Left lung (tissue), 14 donors: ENCODE measurements at places on chromosomes 1 and 21. TPM values are rescaled to one million over a fixed set of nuclear protein-coding genes. Genes with fewer than 3 reads are reported as not detected.
A peak's percentile ranks its signal among the peaks of the same experiment; 100 is the strongest.

- no peak for DNase-seq
Measured at GRCh38 chr1:108141621-108142020, 58.5 kb downstream of the SLC25A24 start.

GRCh38 chr1:152110860-152111514 lies 4.3 kb downstream of the TCHH start:
- peak; percentile 42 for DNase-seq

- peak; percentile 77 for DNase-seq
Measured at GRCh38 chr1:47569681-47570470, 132.0 kb downstream of the FOXD2 start.

- DNase-seq, result no peak
Measured at GRCh38 chr1:21089299-21089698, 87.4 kb downstream of the EIF4G3 start.

RUNX3 gene
- 1.3 TPM for polyA plus RNA-seq

DNALI1 gene
- 60.5 TPM for polyA plus RNA-seq

DNA sequence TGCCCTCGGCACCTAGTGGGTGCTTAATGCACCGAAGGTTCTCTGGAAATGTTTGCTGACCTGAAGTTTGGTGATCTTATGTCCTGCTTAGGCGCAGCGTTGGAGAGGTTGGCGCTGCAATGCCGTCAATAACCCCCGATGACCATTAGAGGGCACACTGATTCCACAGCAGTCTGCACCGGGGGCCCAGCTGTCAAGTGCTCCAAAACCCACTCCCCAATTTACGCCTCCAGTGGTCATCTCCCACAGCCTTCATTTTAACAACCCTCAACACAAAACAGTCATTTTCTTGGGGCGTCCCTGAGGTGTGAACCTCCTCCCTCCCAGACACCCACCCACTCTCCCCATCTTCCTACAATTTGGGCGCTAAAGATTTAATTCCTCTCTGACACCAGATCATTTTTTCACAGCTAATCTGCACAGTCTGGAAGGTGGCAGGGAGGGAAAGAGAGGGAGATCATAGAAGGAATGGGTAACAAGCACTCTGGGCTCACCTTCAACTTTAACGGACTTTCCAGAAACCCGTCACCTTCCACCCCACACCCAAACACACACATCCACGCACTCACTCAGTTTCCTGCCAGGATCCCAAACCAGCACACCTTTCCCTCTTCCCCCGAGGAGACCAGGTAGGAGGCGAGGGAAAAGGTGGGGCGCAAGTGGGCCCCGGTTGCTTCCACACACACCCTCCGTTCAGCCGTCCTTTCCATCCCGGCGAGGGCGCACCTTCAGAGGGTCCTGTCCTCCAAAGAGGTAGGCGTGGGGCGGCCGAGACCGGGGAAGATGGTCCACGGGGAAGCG lies 570 bp upstream of the NPR1 start:
- no peak for DNase-seq

- no peak for DNase-seq
Measured at GRCh38 chr1:108130794-108131193, 69.3 kb downstream of the SLC25A24 start.

DNA sequence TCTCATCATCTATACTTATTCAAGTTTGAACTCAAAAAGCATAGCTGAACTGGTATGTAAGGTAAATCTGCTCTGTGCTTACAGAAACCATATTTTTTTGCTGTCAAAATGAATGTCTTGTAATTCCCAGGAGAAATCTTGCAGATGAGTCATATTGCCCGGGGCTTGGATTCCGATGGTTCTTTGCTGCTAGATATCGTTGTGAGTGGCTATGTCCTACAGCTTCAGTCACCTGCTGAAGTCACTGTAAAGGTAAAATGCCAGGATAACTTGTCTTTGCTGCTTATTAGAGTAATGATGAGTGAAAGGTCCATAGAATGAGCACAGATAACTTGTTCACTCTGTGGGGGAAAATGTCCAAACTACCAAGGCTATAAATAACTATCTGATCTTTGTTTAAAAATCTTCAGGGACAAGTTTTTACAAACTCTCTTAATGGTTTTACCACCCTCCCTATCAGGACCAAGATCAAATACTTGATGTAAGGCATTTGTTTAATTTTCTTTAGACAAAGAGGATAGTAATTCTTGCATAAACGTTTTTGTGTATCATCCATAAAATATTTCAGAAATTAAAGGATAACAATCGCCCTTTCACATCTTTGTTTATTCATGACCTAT lies 222.3 kb downstream of the TPR start:
- no peak for DNase-seq

DNA sequence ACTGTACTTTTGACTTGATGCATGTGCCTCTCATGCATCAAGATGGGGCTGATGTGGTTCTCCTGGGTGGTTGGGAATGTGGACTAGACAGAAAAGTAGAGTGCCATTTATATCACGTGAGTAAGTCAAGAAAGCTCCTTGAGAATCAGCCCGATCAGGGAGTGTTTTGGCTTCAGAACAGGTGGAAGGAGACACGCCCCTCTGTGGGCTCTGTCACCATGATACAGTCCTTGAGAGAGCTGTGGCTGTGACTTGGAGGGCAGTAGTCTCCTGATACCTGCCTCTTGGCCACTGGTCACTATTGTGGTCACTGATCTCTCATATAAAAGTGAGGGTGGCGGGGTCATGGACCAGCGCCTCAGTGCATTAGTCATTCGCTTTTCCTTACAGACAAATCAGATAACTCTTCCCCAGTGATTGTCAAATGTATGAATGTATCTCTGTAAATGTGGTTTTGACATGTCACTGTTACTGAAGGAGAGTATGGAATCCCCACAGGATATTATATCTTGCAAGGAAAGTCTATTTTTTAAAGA lies 8.9 kb upstream of the C4BPB start:
- DNase-seq, result no peak

WNT4 gene
- polyA plus RNA-seq, result 2.9 TPM

DNA sequence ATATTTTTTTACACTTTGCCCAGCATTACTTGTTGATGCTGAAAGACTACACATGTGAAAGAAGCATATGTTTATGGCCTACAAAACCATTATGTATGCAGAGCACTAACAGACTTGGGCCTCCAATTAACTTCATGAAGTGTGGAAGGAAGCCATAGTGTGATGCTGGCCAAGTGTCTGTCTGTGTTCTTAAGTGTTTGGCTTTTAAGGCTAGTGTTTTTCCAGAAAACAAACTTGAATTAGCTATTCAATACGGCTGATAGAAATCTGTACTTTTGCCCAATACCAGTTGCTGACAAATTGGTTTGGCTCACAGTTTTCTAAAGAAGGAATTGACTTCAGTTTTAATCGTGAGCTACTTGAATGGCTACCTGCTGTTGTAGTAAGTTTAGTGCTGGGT lies 136.1 kb downstream of the ADGRL2 start:
- DNase-seq, result no peak

DNA sequence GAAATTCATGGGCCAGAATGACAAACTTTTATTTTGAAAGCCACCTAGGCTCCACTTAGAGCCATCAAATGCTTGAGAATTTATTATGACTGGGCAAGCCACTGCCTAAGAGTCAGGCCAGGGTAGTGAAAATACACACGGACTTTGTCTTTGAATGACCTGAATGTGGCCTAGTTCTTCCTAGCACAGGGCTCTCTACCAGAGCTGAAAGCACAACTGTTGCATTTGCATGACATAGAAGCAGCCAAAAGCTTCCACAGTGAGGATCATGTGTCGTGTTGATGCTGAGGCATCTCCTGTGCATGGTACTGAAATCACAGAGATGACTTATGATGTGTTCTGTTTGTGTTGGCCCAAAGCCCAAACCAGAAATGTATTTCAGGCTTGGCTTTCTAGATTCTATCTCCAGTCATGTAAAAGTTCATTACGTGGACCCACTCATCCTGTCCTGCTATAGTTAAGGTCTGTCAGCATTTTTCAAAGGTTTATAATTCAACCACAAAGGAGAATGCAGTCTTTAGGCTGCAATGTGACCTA lies 164.0 kb upstream of the UBE2U start:
- peak; percentile 89 for DNase-seq

DNA sequence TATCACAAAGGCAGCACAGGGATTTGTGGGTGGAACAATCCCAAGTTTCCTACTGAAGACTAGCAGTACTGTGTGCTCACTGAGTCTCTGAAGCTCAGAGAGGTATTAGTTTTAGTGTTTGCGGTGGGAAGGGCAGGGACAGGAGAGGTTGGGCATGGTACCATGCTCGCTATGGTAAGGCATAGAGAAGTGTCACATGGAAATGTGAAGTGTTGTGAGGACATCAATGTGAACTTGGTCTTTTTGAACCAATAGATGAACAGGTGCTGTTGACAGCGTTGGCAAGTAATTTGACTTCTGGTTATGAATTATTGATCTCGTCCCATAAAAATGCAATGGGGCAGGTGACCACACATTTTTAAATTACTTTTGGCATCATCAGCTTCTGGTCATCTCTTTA lies 55.8 kb upstream of the ADAMTS1 start:
- DNase-seq, result no peak

OR2L2 gene
- 0.09 TPM for polyA plus RNA-seq

KRTAP21-2 gene
- not detected for polyA plus RNA-seq

DNA sequence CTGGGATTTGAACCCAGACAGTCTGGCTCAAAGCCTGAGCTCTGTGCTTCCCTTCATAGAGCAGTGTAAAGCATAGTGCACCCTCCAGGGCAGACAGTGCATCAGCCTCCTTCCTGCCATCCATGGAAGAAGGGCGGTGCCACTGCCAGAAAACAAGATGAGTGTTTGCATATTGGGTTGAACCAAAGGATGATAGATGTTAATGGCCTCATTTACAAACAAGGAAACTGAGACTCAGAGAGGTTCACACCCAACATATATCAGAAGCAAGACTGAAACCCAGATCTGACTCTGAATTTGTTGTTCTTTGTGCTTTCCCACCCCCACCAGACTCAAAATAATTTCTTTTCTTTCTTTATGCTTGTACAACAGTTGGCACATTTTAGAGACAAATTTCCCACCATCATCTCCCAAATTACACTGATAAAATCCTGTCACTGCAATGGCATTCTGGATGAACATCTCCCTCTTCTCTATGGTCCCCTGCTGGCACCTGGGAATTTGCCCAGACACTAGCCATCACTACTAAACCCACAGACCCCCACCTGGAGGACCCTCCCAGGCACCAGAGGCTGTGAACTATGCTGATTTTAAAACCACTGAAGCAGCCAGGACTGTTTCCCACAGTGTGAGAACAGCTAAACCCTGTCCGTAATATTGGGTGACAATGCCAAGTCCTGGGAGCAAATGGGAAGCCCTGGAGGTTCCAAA lies 45.4 kb upstream of the MPZL1 start:
- DNase-seq, result no peak

C1orf94 gene
- not detected for polyA plus RNA-seq

DNA sequence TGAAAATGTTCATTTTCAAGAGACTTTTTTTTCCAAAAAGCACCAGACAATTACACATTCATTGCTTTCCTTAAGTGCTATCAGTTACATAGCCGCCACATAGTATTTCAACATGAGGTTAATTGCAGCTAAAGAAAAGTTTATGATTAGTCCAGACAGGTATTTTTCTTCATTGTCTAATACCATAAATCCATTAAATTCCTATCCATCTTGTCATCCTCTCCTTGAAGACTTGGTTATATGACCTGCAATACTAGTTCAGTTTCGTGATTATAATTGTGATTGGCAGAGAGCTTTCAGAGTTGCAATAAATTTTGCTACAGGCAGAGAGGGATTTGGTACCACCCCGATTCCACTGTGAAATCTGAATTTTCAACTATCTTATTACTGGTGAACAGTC lies 437.7 kb downstream of the GPATCH2 start:
- no peak for DNase-seq

- no peak for DNase-seq
Measured at GRCh38 chr1:119981986-119982815, 85.9 kb upstream of the ADAM30 start.

CD48 gene
- polyA plus RNA-seq, result 5.8 TPM

LDLRAD1 gene
- 5.0 TPM for polyA plus RNA-seq

DNA sequence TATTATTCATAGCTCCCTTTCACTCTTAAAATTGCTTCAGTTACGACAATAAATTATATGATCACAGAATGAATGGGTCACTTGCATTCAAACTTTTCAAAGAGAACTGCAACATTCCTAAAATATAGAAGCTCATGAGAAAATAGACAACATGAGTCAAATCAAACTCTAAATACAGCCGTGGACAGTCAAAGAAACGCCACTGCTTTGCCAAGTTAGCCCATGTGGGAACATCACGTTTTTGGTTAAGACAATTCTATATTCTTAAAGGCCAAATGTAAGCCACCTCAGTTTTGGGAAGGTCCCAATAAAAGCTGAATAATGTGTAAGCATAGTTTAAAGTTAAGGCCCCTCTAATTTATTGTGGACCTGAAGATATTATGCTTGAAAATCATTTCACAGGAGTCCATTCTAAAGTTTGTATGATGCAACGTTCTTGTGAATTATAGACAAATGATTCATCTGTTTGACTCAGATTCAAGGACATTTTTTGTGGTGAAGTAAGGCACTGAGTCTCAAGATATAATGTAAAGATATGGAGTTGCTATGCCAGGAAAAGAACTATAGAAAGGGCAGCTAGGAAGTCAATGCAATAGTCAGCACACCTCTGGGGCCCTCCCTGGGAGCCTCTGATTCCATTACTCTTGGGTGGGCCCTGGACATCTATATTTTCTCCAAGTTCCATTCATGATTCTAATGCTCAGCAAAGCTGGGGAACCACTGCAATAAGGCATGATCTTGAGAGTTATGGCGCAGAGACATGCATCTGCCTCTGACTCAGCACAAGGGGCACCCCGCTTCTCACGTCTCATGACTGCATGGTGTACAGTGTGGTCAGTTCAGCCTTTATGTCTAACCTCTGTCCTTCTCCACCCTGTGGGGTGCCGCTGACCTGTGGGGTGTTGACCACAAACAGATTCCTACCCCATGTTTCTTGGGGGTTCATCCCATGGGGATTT lies 33.9 kb downstream of the ETS2 start:
- DNase-seq, result no peak

GRCh38 chr1:230276401-230276800 lies 149.7 kb downstream of the PGBD5 start:
- DNase-seq, result no peak

- no peak for DNase-seq
Measured at GRCh38 chr1:84164567-84165021, 20.5 kb downstream of the PRKACB start.

DNA sequence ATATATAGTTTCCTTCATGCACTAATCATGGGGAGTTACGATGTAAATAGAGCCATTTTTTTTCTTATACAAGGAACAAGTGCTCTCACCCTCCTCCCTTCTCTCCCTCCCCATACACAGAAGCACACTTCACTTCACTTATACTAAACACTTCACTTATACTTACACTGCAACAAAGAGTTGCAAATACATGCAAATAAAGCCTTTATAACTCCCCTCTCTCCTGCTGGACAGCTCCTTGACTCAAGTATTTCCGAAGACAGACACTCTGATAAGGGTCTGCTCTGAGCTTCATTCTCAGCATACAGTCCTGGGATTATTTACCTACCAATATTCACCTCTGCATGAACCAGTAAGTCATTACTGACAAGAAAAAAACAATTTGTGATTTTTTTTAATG lies 35.6 kb upstream of the ERG start:
- DNase-seq, result no peak

- DNase-seq, result no peak
Measured at GRCh38 chr1:25118546-25118945, 113.8 kb downstream of the SYF2 start.
